NCI-H1092 (cell line): ENCODE measurements at places on chromosomes 2 and 18.

- no peak for DNase-seq
Measured at GRCh38 chr2:27959496-27959895, 69.0 kb downstream of the BABAM2 start.

GRCh38 chr2:134737671-134738070, 18.9 kb upstream of the TMEM163 start:
- DNase-seq: no peak

DNA sequence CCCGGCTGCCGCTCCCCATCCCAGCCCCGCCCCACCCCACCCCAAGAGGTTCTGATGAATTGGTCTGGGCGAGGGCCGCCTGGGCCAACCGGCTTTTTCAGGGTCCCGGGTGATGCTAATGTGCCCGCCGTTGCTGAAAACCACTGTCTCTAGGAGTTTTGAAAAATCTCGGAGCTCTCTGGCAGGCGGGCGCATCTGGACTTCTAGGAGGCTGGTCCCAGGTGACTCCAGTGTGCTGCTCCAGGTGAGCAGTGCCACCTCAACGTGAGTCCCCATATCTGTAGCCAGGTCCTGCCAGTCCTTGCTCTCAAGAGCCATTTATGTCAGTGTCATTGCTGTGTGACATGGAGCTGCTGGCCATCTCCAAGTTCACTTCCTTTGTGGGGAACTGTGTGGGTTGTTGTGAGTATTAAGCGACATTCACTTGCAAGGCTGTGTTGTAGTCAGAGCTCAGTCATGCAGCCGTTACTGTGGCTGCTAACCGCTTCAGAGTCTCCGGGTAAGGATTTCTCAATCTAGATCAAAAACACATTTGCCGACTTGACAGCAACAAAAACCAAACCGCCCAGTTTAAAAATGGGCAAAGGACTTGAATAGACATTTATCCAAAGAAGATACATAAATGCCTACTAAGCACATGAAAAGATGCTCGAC, at the start of gene RFX8:
TSS of gene RFX8 (minus strand) at position 382 of the 654 bp plus-strand sequence. CDS start 8,264 bp downstream, outside the sequence.
- no peak for DNase-seq

GRCh38 chr18:27887287-27887686, 289.6 kb downstream of the CDH2 start:
- DNase-seq: no peak

DNA sequence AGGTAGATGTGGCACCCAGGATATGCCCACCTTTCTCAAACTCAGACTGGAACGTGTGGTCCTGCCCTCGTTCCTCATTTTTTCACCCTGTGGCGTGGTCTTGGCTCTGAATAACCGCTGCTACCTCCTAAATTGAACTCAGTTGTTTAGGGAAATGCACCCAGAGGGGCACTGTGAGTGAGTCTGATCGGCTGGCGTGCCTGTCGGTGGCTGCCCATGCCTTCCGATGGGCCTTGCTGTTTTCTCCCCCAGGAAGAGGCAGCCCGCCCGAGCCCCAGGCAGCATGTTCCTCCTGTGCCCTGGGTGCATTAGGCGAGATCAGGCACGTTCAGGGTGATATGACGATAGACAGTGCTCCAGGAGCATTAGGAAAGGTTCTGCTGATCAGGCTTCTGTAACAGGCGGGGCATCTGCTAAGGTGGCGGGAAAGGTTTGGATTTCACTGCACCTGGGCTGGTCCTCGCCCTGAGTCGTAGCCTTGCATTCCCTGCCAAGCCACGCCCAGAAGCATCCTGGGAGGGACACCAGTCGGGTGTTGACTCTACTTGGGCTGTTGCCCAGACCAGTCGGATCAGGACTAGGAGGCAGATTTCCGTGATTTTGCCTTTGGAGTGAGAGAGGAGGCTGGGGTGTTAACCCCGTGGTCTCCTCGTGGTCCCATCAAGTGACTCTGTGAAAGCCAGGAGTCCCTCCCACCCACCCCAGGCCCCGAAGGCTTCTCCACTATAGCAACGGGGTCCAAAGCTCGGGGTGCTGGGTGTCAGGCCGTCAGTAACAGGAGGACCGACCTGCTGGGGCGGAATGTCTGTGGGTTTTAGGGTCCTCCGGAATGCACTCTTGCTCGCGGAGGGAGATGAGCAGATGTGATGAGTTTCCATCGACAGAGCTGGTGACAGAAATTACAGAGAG, 75.1 kb downstream of the SH3BP4 start:
- DNase-seq: peak; percentile 64

- DNase-seq: no peak
Measured at GRCh38 chr2:69073928-69074570, 61.1 kb downstream of the ANTXR1 start.

DNA sequence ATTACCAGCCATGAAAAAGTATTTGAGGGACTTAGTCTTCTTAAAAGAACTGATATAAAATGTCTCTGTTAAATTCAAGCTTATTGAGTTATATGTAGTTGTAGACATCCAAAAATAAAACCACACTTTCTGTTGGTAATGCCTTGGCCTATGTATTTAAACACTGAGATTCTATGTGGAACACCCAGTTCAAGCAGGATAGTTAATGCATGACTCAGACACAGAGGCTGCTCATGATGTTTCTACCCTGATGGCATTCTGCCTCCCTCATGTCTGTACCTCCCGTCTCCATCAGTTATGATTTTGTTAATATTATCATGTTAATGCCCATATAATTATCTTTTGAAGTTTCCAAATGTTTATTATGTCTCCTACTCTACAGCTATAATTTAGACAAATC, 164.5 kb downstream of the XIRP2 start:
- no peak for DNase-seq
